ENCODE measurements at places on chromosomes 1 and 21.

DNA sequence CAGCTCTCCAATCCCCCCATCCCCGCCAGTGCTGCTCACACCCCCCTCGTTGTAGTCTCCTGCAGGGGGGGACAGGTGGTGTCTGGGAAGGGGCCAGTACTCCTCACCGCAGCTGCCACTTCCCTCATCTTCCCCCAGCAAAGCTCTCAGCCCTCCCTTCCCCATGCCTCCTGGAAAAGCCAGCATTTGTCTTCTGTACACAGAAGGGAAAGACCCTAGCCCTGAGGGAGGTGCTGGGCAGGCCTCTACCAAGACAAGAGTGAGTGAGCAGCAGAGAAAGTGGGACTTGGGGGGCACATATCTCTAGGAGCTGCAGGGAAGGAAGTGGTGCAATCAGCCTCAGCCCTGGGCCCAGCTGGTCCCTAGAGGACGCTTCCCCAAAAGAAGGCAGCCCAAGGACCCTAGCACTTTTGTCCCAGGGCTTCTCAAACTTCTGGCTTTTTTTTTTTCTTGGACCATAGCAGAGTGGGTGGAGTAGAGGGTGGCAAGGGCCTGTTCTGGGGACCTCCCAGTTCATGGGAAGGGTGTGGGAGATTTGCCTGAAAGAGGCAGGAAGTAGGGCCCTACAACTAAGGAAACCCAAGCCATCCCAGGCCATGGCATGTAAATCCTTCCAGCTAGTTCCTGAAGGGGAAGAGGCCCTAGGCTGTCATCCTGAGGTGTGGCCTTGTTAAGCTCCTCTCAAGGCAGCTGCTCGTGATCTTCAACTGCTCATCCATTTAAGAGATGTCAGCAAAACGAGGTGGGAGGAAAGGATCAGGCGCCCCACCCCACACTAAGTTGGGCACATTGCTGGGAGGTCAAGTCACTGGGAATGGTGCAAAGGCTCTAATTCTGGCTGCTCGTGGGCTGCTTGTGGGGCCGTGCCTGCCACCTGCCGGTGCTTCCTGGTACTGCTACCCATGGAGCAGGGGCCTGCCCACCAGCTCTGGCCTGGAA lies 12.6 kb downstream of the ZC3H12A start:
- peak; percentile 72 for DNase-seq

DNA sequence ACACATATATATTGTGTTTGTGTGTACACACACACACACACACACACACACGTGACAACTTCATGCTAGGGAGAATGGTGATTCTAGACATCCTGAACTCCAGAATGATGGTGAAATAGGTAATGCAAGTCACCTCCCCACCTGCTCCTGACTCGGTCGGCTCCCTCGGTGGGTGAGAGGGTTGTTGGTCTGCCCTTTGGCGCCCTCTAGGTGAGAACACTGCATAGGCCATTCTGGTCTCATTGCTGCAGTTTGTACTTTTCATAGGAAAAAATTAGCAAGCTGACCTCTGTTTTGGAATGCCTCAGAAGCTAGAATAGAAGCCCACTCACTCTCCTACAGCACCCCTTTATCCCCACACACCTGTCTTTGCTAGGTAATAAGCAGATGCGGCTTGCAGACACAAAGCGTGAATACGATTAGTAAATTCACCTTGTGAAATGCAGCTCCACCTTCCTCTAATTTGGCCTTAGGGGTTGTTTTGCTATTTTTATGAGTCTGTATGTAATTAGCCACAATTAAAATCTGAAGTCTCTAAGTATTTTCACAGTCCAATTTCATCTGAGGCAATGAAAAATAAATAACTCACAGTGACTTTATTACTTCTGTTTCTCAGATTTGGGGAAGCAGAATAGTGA lies 130.0 kb upstream of the KCNJ15 start:
- DNase-seq = peak; percentile 1

DNA sequence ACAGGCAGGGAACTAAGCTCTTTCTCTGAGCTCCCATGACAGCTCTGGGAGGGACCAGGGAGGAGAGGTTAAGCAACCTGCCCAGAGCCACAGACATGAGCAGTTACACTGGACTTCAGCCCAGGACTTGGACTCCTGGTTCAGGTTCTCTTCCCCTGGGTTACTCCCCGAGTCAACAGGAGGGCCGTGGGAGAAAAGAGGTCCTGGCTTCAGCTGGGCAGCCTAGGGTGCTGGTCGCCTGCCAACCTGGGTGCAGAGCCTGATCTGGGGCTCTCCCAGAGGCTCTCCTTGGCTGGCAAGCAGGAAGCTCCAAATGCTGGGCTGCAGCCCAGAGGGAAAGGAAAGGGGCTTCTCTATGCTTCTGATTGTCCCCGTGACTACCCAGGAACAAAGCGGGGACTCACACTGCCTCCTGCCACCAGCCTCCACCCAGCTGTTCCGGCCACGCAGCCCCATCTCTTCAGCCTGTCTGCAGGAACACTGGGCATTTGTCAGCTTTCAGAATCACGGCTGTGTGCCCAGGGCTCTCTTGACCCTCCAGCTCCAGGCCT lies 141.8 kb downstream of the HIVEP3 start:
- DNase-seq = no peak

- no peak for DNase-seq
Observed at GRCh38 chr1:7229696-7230631, 444.7 kb downstream of the CAMTA1 start.

GRCh38 chr21:43196826-43197225 lies 28.0 kb downstream of the CRYAA start:
- DNase-seq = no peak

GRCh38 chr1:194698908-194699318 lies 1512.5 kb upstream of the B3GALT2 start:
- no peak for DNase-seq

DNA sequence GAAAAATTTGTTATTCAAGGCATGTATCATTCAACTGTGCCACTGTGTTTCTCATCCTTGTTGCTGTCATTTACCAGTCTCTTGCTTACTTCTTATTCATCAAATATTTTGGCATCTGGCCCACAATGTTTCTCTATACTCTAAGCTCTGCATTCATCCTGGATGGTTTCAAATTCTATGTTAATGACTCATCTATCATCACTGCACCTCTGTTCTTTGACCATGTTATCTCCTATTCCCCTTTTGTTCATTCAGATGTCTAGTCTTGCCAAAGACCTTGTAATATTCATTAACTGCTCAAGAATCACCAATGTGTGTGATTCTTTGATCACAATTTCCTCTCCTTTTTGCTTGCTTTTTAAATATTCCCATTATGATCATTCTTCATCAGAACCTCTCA lies 54.6 kb upstream of the PRKACB start:
- no peak for DNase-seq

DNA sequence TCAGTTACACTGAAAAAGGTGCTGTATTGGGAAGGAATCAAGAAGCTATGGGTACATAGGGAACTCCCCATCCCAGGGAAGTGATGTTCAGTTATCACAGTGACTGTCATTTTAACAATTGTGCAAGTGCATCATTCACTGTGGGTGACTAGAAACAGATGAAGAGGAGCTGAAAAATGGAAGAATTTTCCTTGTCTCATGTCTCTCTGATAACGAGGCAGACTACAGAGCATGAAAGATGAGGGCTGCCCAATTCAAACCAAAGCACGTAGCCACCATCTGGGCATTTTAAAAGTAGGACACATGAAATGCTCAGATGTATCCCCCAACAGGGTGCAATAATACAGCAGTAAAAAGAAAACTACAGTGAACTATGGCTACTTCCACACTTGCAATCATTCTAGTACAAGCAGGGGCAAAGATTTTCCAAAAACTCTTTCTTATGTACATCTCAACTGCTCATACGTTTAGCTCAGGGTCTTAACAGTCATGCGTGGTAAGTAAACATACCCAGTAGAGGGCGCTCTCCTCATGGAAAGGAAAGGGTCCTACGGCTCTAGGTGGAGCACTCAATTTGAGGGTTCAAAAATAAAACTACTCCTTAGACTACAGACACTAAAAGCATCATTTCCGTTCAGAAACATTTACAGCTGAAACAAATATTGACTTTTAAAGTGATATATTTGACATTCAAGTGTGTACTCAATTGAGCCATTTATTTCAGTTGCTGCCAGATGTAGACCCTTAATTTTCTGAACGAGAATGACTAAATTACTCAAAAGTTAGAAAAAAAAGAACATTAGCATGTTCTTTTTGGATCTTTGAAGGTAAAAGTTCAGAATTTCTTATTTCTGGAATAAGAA lies 143.2 kb downstream of the KCTD3 start:
- no peak for DNase-seq

DNA sequence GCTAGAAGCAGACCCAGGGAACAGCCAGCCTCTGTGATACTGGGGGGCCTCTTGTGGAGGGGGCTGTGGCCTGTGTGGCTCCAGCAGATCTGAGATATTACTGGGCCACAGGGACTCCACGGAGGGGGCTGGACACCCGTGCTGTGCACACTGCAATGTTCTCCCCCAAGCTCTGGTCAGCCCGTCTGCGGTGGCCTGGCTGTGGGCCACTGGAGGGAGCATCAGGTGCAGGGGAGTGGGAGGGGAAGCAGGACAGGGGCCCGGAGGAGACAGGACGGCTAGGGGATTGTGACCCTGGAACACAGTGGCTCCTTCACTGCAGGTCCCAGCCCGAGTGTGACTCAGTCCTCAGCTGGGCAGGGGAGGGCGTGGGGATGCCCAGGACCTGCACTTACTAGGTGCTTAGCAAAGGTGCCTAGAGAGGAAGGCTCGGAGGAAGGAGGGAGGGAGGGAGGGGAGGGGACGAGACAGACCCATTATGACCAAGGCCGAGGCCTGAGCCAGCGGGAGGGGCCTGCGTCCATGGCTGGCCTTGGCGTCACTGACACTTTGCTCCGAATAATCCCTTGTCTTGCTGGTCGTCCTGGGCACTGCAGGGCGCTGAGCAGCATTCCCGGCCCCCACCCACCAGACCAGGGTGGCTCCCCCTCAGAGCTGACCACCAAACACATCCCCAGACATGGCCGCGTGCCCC lies 44.2 kb downstream of the PRDM16 start:
- no peak for DNase-seq

- DNase-seq = no peak
Observed at GRCh38 chr1:34970829-34971228, 14.3 kb downstream of the TMEM35B start.

GRCh38 chr1:28328228-28328648 lies 602 bp upstream of the MED18 start:
- no peak for DNase-seq

DNA sequence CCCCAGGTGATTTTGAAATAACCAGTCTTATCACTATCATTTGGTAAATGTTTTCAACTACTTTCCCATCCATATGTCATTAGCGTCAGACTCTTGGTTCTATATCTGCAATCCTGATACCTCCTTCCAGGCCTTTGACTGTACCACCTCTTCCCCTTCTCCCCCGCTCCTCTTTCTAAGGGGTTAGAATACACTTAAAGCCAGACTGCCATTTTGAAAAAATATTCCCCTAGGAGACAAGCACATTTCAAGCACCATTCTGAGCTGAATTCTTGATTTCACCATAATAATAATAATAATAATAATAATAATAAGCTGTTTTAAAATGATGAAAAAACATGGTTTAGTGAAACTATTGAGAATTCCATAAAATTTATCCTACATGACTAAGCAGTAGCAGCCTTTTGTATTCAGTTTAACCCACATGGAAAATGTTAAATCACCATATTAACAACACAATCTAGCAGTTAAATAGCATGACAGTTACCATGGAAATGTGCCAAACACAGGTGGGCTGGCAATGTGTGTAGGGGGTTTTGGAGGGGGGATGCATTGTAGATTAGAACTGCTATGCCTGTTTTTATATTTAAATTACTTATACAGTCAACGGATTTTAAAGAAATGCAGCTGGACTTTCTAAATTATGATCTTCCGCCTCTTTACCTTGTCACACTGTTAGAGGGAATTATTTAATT lies 480.2 kb upstream of the DEPDC1 start:
- no peak for DNase-seq

- DNase-seq = no peak
Observed at GRCh38 chr1:236907205-236907604, 97.0 kb downstream of the MT1HL1 start.

GRCh38 chr1:32047701-32048100 lies 25.0 kb upstream of the TMEM39B start:
- DNase-seq = no peak

DNA sequence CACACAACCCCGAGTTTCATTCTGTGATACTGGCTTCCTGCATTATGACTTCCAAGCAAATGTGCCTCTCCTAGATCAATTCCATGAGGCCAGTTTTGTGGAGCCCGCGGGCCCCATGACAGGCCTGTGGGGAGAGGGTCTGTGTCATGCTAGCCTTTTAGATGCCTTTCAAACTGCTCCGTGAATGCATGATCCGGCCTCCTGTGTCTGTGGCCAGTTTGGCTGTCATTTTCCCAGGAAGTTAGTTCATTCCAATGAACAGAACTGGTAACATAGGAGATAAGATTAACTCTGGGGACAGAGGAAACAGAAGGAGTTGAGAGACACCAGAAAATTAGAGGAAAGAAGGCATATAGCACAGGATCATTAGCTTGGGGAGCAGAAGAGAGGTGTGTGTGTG lies 3.2 kb downstream of the FNDC7 start:
- DNase-seq = no peak

GRCh38 chr1:108200687-108201051 lies 526 bp upstream of the SLC25A24 start:
- peak; percentile 47 for DNase-seq

GRCh38 chr1:53583868-53584776 lies 124.9 kb downstream of the DMRTB1 start:
- DNase-seq = no peak

- no peak for DNase-seq
Observed at GRCh38 chr1:83627045-83627444, 371.9 kb downstream of the TTLL7 start.

GRCh38 chr1:19033926-19034680 lies 77.6 kb upstream of the IFFO2 start:
- no peak for DNase-seq

DNA sequence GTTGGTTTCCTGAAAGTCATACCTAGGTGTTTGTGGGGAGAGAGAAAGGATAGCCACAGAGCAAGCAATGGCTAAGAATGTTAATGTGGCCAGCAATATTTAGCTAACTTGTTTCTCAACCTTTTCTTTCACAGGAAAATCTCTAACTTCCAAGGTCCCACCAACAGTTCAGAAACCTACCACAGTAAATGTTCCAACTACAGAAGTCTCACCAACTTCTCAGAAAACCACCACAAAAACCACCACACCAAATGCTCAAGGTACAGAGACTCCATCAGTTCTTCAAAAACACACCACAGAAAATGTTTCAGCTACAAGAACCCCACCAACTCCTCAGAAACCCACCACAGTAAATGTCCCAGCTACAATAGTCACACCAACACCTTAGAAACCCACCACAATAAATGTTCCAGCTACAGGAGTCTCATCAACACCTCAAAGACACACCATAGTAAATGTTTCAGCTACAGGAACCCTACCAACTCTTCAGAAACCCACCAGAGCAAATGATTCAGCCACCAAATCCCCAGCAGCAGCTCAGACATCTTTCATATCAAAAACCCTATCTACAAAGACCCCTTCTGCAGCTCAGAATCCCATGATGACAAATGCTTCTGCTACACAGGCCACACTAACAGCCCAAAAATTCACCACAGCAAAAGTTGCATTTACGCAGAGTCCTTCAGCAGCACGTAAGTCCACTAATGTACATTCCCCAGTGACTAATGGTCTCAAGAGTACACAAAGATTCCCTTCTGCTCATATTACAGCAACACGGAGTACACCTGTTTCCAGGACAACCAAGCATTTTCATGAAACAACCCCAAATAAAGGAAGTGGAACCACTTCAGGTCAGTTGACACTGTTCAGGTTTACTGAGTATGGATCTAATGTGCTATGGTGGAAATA lies 15.3 kb downstream of the CD55 start:
- peak; percentile 39 for DNase-seq

- DNase-seq = no peak
Observed at GRCh38 chr1:243213045-243213787, 41.9 kb downstream of the CEP170 start.

- no peak for DNase-seq
Observed at GRCh38 chr21:14076143-14076806, 134.5 kb downstream of the LIPI start.
